SJCRH30 (cell line): ENCODE measurements at places on chromosomes 3 and 15.
A peak's percentile ranks its signal among the peaks of the same experiment; 100 is the strongest.

DNA sequence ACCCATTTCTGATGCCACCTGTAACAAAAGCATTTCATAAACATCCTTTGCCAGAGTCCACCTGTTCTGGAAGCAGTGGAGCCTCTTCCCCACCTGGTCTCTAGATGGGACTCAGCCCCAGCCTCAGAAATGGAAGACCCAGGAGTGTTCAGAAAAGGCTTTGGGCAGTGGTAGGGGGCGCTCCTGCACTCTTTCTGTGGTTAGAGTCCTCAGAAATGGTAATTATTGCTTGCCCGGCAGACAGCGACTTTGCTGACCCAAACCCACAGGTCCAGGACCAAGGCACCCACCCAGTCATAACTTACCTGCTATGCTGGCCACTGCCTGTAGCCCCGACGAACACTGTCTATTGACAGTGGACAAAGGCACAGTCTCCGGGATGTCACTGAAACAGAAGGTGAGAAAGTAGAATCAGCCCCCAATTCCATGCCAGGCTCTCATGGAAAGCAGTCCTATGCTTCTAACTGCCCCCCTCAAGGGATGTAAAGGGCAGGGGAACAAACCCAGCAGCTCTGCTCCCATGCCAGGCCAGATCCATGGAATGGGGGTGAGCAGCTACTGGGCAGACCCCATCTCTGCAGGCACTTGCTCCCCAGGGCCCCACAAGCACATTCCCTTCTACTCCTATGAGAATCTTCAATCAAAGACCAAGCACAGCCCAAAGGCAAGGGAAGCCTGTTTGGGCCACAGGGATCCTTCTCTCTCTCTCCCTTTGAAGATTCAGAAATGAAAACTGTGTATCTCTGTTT, 5.1 kb downstream of the ACAA1 start:
- no peak for DNase-seq

DNA sequence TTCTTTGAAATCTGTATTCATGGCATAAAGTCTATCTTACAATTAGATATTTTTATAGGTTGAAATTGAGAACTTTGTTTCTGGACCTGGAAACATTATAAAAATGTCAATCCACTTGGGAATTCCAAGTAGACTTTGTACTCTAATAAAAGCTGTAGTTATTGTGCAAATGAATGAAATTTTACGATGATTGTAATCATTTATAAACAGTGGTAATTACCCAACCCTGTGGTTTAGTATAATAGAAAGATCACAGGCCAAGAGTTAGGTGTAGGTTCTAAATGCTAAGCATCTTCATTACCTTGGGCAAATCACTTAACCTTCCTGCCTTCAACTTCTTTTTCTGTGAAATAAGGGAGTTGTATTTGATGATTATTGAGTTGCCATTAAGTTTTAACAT, 13.2 kb upstream of the SLC7A14 start:
- no peak for DNase-seq

- DNase-seq, result no peak
Measured at GRCh38 chr3:154428286-154429206, 1.4 kb downstream of the GPR149 start.

DNA sequence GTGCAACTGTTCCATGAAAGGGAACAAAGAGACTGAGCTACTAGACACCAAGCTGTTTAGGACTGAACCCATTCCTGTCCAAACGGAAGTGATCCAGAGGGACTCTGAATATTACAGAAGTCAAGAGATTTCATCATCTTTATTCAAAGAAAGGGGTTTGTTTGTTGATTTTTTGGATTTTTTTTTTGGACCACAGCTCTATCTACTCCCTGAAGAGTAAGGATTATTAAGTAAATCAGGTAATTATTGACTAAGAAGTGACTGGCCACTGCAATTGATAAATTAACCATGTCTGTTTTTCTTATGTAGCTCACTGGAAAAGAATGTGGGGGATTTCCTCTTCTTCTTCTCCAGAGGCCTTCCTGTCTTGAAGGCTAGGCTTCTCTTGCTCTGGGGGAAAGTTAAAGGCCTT, 146.6 kb upstream of the TPM1 start:
- no peak for DNase-seq

DNA sequence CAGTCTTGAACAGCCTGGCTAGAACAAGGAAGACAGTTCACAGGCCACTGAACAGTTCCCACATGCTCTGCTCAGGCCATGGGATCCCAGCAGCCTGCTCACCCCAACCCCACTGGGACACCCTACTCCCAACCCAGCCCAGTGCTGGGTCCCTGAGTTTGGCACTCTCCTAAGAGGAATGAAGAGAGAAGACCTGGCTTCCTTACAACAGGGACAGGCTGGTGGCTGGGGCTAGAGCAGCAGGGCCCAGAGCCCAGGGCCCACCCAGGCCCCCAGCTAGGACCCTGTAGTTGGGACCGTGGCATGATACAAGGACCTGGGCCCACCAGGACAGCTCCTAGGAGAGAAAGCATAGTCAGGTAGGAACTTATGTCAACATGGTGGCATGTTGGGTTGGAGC, 43.4 kb downstream of the SEMA3G start:
- DNase-seq, result no peak

GRCh38 chr3:16286161-16286560, 21.1 kb downstream of the OXNAD1 start:
- DNase-seq, result no peak

DNA sequence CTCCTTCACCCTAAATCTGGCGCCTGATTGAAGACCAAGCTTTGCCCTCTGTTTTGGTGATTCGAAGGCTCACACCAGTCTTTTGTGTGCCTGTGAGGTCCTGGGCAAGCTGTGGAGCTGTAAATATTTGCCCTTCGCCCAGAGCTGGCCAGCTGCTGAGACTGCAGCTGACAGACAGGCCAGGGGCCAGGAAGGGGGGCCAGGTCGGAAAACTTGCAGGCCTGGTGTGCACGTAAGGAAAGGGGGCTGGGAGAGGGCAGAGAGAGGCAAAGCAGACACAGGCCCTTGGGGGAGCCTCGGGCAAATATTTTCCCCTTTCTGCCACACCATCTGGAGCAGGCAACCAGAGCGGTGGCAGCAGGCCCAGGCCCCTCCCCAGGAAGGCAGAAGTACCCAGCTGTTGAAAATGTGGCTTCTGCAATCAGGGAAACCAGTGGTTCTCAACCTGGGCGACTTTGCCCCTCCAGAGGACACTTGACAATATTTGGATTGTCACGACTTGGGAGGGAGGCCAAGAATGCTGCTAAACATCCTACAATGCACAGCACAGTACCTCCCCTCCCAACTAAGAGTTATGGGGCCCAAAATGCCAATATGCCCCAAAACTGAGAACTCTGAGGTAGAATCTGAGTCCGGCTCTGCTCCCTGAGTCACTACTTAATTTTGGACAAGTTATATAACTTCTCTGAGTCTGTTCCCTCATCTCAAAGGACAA, 2.5 kb downstream of the PDZRN3 start:
- DNase-seq, result peak; percentile 87

GRCh38 chr15:89625716-89626115, 29.6 kb downstream of the KIF7 start:
- no peak for DNase-seq

DNA sequence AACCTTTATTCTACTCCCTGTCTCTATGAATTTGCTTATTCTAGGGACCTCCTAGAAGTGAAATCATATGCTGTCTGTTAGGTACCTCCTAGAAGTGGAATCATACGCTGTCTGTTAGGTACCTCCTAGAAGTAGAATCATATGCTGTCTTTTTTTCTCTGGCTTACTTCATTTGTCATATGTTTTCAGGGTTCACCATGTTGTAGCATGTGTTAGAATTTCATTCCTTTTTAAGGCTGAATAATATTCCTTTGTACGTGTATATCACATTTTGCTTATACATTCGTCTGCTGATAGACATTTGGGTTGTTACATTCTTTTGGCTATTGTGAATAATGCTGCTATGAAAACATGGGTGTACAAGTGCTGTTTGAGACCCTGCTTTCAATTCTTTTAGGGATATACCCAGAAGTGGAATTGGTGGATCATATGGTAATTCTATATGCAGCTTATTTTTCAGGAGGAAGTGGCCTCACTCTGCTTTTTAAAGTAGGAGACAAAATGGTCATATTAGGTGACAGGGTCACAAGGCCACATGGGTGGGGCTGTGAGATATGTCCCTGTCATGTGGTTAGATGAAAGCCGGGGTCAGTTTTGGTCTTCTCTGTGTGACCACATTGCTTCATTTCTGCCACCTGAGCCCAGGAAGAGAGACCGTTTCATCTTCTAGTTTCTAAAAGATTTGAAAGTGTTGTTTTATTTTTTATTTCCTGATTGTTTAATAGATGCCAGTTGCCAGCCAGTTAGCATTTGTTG, 76.7 kb downstream of the FLNB start:
- no peak for DNase-seq

DNA sequence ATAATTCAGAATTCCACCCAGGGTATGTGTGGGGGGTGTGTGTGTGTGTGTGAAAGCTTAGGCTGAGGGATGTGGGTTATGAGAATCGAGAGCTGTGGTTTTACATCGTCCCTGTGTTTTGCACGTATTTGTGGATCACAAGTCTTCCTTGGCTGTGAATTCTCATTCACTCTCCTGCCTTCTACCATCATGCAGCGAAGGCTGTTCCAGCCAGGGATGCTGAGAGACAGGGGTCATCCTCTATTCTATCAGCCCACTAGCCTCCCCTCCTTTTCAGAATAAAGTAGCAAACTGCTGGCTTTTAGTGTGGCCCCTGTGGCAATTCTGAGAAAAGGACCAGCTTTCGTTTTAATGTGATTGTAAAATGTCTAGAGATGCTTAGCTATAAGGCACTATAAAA, 460.6 kb upstream of the NR2F2 start:
- DNase-seq, result no peak

GRCh38 chr15:87477737-87478686, 778.5 kb downstream of the NTRK3 start:
- peak; percentile 58 for DNase-seq

DNA sequence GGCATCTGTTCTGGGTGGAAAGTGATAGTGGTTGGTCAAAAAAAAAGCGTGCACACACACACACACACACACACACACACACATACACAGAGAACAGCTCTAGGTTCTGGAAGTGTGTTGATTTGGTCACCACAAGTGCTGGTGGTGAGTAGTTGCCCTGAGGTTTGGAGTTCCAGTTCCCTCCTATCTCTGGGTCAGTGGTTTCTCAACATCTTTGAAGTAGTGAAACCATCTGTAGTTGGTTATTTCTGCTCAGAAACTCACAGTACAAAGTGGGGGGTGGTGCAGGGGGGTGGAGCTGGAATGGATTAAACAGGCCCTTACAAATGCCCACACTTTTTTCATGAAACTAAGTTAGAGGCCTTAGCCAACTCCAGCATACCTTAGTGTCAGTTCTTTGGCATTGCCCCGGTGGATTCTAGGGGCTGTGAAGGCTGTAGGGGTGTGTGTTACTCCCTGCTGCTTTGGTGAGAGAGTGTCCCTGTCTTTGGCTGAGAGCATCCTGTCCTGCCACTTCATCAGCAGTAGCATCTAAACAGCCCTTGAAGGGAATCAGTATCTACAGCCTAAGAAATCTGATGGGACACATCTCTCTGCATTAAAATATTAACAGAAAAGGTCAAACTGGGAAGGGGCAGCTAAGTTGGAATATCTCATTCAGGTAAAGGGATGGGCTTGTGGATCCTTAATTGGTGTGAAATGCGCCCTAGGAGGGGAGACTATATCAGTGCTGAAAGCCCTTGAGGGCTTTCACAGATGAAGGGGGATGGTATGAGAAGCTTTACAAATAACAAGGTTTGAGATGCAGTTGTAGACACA, 20.6 kb downstream of the SMAD3 start:
- no peak for DNase-seq

- DNase-seq, result peak; percentile 96
Measured at GRCh38 chr3:4512895-4513616, 19.9 kb downstream of the ITPR1 start.

DNA sequence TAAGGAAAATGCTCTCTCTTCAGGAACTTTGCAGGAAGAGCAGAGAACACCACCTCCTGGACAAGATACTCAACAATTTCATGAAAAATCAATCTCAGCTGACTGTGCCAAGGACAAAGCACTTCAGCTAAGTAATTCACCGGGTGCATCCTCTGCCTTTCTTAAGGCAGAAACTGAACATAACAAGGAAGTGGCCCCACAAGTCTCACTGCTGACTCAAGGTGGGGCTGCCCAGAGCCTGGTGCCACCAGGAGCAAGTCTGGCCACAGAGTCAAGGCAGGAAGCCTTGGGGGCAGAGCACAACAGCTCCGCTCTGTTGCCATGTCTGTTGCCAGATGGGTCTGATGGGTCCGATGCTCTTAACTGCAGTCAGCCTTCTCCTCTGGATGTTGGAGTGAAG, 200.5 kb downstream of the AKAP13 start:
- no peak for DNase-seq

DNA sequence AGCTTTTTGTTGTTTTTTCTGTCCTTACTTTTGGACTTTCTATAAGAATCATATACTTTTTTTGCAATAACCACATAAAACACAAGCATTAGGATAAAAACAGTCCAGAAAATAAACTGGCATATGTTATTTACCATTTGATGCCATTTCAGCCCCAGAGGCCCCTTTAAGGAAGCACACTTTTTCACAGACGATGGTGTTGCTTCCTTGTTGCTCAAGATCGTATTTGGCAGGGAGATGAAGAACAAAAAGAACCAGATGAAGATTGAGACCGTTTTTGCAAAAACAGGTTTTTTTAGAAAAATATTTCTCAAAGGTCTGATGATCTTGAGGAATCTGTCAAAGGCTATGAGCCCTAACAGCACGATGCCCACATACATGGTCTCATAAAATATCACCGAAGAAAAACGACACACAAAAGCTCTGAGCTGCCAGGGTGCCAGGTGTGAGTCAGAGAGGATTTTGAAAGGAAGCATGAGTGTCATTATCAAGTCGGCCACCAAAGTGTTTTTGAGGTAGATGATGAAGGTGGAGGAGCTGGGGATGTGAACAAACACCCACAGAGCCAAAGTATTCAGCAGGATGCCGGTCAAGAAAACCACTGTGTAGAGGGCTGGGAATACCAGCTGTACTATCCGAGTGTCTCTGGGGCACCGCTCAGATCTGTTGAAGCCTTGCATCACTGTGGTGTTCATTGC, 902 bp downstream of the P2RY13 start:
- DNase-seq, result no peak

GRCh38 chr15:64938192-64938591, 26.5 kb downstream of the ANKDD1A start:
- no peak for DNase-seq

- no peak for DNase-seq
Measured at GRCh38 chr3:57436195-57436761, 107.9 kb downstream of the DNAH12 start.

DNA sequence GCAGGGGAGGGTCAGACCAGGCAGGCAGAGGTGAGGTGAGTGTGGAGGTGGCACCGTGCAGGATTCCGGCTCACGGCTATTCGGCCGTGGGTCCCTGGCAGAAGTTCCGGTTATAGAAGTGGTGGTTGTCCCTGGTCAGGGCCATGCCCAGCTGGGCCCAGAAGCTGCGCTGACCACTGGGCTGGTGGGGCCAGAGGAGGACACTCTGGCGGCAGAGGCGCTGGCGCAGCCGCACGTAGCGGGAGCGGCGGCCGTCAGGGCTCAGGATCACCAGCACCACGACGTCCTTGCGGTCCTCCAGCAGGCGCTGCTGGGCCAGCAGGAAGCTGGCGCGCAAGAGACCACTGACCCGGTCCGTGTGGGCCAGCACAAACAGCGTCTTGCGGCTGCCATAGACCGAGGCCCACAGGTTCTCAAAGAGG, 4.3 kb downstream of the TLR9 start:
- DNase-seq, result no peak
